Kidney tubule cell (primary cell): ENCODE measurements at places on chromosomes 3 and 15.

DNA sequence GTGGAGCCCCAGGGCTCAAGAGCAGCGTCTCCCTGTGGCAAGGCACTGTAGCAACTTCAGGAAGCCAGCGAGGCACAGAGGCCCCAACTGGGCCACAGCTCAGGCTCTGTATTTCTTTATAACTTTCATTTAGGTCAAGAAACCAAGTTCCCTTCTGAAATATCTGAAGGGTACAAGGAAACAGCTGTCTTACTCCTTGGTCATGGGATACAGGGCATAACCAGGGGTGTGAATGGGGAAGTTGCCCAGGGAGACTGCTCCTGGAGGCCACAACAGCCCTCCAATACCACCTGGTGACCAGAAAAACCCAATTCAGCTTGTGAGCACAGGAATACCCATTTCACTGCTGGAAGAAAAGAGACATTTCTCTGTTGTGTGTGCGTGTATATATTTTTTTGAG lies 13.3 kb upstream of the SPTBN5 start:
- no peak for DNase-seq

DNA sequence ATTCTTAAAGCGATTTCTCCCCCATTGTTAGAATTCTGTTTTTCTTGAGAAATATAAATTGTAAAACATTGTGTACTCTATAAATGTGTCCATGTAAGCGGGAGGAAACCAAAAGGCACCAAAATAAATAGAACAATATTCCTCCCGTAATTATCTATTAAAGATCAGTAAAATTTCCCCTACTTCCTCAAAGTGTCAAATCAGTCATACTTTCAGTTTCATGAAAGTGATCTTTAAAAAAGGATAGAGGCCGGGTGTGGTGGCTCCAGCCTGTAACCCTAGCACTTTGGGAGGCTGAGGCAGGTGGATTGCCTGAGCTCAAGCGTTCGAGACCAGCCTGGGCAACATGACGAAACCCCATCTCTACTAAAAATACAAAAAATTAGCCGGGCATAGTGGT lies 278.9 kb downstream of the MECOM start:
- no peak for DNase-seq

DNA sequence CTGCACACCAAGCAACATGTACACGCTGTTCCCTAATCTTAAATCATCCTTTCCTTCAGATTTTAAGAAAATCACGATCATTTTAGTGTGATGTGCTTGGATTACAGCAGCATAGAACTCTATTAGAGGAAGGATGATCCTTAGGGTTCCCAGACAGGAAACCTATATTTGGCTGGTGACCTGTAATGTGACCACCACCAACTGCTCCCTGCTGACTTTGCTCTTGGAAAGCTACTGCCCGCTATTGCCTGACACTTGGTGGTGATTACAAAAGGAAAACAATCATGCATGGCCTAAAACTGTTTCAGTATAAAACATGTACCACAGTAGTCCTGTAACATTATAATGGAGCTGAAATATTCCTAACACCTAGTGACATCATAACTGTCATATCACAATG lies 27.2 kb upstream of the LMOD3 start:
- DNase-seq = no peak

GRCh38 chr3:108053067-108053466 lies 37.8 kb downstream of the CD47 start:
- no peak for DNase-seq

DNA sequence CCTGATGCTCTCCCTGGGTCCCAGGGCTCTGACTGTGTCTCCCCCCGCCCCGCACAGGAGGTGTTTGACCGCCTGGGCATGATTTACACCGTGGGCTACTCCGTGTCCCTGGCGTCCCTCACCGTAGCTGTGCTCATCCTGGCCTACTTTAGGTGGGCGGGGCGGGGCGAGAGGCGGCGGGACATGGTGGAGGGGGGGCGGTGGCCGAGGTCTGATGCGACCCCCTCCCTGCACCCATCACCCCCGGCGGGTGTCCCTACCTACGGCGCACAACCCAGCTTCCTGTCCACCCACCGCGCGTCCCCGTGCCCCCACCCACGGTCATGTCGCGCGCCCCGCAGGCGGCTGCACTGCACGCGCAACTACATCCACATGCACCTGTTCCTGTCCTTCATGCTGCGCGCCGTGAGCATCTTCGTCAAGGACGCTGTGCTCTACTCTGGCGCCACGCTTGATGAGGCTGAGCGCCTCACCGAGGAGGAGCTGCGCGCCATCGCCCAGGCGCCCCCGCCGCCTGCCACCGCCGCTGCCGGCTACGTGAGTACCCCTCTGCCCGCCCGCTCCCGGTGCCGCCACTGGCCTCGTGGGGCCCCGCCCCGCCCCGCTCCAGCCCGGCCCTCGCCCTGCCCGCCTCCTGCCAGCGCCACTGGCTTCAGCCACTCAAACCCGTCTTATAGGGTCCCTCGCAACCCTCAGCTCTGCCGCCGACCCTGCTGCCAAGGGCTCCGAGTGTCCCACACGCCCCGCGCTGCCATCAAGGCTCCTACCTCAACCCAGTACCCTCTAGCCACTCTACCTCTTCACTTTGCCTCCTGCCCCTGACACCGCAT lies 21.0 kb downstream of the PTH1R start:
- DNase-seq = no peak
